ENCODE measurements at places on chromosomes 4 and X.

DNA sequence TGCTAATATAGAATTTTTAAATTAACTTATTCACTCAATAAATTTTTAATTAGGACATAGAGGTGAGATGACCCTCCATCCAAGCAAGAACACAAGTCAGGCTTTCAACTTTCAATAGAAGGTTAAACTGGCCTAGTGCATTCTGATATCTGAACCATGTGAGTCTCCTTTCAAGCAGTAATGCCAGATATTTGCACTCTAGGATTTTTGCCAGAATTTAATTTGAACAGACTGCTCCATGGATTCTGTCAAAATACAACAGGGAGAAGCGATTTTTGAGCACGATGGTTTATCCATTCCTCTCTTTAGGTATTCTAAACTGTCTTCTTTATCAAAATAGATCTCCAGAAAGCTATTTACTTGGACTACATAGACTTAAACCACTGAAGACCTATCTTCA is 72.0 kb upstream of the DCLK2 start:
- no peak for DNase-seq

GRCh38 chrX:130834149-130834548 is 68.9 kb downstream of the ENOX2 start:
- DNase-seq: no peak

- DNase-seq: no peak
Measured at GRCh38 chr4:19402581-19403065, 849.1 kb upstream of the SLIT2 start.

- DNase-seq: no peak
Measured at GRCh38 chr4:176217510-176217909, 22.1 kb upstream of the SPATA4 start.

- DNase-seq: no peak
Measured at GRCh38 chr4:10625131-10625530, 59.4 kb downstream of the CLNK start.

DNA sequence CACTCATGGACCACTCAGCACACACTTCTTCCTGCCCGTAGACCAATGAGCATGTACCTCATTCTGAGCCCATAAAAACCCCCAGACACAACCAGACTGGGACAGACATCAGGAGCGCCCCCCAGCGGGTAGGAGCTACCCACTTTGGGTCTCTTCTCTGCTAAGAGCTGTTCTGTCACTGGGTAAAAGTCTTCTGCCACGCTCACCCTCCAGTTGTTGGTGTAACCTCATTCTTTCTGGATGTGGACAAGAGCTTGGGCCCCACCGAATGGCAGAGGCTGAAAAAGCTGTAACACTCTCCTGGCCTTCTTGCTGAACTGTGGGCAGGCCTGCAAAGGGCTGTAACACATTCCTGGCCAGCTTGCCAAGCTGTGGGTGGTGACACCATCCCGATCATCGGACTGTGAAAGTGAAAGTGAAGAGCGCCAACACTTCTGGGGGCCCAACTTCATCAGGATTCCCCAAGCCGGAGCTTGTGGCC is 137.6 kb downstream of the TECRL start:
- DNase-seq: no peak

DNA sequence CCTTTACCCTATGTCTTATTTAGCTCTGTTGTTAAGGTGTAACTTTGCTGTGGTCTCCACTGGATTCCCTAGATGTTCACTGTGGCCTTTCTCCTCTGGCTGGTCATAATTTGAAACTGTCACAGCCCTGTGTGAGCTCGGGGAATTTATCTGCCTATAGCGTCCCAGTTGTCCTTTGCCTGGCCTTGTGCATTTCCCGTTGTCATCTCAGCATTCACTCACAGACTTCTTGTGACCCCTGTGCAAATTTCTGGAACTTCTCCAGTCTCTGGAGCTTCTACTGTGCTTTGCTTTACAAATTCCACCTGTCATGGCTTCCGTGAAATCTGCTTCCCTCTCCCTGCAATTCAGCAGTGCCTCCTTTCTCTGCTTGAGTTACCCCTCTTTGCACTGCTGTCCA is 106.7 kb downstream of the WWC2 start:
- no peak for DNase-seq

DNA sequence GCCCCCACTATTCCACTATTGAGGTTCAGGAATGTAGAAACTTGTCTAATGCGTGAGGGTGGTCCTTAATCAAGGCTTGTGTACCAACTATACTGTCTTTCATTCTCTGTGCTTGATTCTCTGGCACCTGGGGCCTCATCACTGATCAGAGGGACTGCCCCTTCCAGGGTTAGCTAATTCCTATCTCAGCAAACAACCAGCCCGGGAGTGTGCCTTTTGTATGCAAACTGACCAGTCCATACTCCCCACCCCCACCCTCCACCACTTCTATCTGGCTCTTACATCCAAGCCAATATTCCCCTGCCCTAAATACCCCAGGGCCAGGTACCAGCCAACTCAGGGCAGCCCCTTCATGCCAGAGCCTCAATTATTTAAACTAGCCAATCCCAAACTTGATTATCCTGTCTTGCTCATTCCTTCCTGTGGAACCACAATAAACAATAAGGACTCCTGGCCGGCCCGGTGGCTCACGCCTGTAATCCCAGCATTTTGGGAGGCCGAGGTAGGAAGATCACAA is 59.3 kb downstream of the FTHL17 start:
- no peak for DNase-seq
